ENCODE measurements at places on chromosomes 12 and 14. TPM values are rescaled to one million over a fixed set of nuclear protein-coding genes. Genes with fewer than 3 reads are reported as not detected.

Gene INSM2
- total RNA-seq, result not detected

Gene GALNT8
- total RNA-seq, result 1.5 TPM

Gene CCDC197
- total RNA-seq, result 1.2 TPM

Gene MYBPC1
- total RNA-seq, result 7.3 TPM

Gene PTPRB
- total RNA-seq, result 38.7 TPM

Gene GLT8D2
- total RNA-seq, result 11.7 TPM

GRCh38 chr12:28817524-28817923 lies 331.6 kb upstream of the FAR2 start:
- no peak overlapping the region for H3K4me3 ChIP-seq
- DNase-seq, result no peak
- H3K27me3 ChIP-seq, result no peaks in the 10 kb centered on the region

GRCh38 chr12:53696655-53697331 lies 20.9 kb upstream of the ATP5MC2 start:
- peaks cover 88% of the 10 kb centered on the region for H3K27me3 ChIP-seq
- no peaks in the 10 kb centered on the region for H3K36me3 ChIP-seq
- H3K27ac ChIP-seq, result no peak overlapping the region
- peaks cover 22% of the 10 kb centered on the region for H3K4me1 ChIP-seq
- no peak for DNase-seq

- peaks cover 66% of the 10 kb centered on the region for H3K27me3 ChIP-seq
- H3K36me3 ChIP-seq, result no peaks in the 10 kb centered on the region
- no peak overlapping the region for H3K27ac ChIP-seq
- DNase-seq, result no peak
These were observed 288.5 kb upstream of the RTL1 start for GRCh38 chr14:101191721-101192660.

DNA sequence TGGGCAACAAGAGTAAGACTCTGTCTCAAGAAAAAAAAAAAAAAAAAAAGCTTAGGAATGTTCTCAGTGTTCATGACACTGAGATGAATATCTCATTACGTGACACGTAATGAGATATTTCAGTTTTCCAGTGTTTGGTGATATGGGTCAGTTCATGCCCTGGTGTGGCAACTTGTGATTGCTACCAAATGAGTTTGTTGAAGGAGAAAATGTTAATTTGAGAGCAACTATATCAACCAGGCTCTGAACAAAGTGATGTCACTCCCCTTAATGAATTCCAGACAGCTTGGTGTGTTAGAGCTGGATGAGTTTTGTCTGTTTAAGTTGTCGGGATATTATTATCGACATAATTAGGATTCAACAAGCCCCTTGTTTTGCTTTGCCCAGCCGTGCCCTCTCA lies 211.7 kb downstream of the DPF3 start:
- H3K4me1 ChIP-seq, result peaks cover 14% of the 10 kb centered on the region
- DNase-seq, result no peak
- H3K27me3 ChIP-seq, result no peaks in the 10 kb centered on the region

DNA sequence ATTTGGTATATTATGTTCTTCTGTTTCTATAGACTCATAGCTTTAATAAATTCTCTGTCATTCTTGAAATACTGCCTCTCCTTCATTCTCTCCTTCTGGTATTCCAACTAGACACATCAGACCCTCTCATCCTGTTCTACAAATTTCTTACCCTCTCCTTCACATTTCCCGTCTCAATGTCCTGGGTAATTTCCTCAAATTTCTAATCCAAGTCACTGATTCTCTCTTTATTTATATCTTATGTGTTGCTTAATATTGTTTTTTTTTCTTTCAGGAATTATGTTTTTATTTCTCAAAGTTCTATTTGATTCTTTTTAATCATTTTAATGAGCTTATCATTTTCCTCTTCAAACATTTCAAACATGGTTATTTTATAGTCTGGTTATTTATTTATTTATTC lies 94.0 kb downstream of the RALGAPA1 start:
- H3K4me1 ChIP-seq, result no peaks in the 10 kb centered on the region
- no peak overlapping the region for H3K4me3 ChIP-seq
- no peak overlapping the region for H3K27ac ChIP-seq
- no peak for DNase-seq
- no peaks in the 10 kb centered on the region for H3K27me3 ChIP-seq

GRCh38 chr12:104108755-104109445 lies 29.1 kb downstream of the NFYB start:
- no peaks in the 10 kb centered on the region for H3K27me3 ChIP-seq
- DNase-seq, result peak; percentile 70
- H3K4me3 ChIP-seq, result no peak overlapping the region

GRCh38 chr12:132866251-132866828 lies 21.1 kb downstream of the CHFR start:
- no peak overlapping the region for H3K4me3 ChIP-seq
- DNase-seq, result no peak
- no peak overlapping the region for H3K27ac ChIP-seq

DNA sequence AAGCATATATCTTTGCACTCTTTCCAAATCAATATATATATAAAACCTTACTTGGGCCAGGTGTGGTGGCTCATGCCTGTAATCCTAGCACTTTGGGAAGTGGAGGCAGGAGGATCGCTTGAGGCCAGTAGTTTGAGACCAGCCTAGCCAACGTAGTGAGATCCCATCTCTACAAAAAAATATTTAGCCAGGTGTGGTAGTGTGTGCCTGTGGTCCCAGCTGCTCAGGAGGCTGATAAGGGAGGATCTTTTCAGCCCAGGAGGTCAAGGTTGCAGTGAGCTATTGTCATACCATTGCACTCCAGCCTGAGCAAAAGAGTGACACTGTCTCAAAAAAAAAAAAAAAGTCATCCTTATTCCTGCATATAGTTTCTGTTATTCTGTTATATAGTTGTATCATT lies 14.4 kb downstream of the OS9 start:
- no peak overlapping the region for H3K27ac ChIP-seq
- H3K36me3 ChIP-seq, result peaks cover 60% of the 10 kb centered on the region
- no peaks in the 10 kb centered on the region for H3K4me1 ChIP-seq
- H3K27me3 ChIP-seq, result no peaks in the 10 kb centered on the region
- no peak overlapping the region for H3K4me3 ChIP-seq

- DNase-seq, result no peak
- H3K36me3 ChIP-seq, result peaks cover 58% of the 10 kb centered on the region
- H3K4me3 ChIP-seq, result no peak overlapping the region
- H3K4me1 ChIP-seq, result peaks cover 25% of the 10 kb centered on the region
- no peaks in the 10 kb centered on the region for H3K27me3 ChIP-seq
These were observed 3.8 kb downstream of the MARS1 start for GRCh38 chr12:57491393-57492280.

- no peak for DNase-seq
- no peak overlapping the region for H3K4me3 ChIP-seq
- H3K36me3 ChIP-seq, result no peaks in the 10 kb centered on the region
- H3K27ac ChIP-seq, result no peak overlapping the region
- no peaks in the 10 kb centered on the region for H3K27me3 ChIP-seq
These were observed 124.0 kb downstream of the SPTSSA start for GRCh38 chr14:34338056-34338455.

- peaks cover 58% of the 10 kb centered on the region for H3K4me1 ChIP-seq
- no peak overlapping the region for H3K4me3 ChIP-seq
- peaks cover 63% of the 10 kb centered on the region for H3K36me3 ChIP-seq
- H3K27ac ChIP-seq, result no peak overlapping the region
- DNase-seq, result no peak
These were observed 16.8 kb downstream of the RAB35 start for GRCh38 chr12:120099738-120100137.

Measured in left ventricle myocardium inferior (tissue), 1 donor.